ENCODE measurements at places on chromosomes 4 and X. TPM values are rescaled to one million over a fixed set of nuclear protein-coding genes. Genes with fewer than 3 reads are reported as not detected.

DNA sequence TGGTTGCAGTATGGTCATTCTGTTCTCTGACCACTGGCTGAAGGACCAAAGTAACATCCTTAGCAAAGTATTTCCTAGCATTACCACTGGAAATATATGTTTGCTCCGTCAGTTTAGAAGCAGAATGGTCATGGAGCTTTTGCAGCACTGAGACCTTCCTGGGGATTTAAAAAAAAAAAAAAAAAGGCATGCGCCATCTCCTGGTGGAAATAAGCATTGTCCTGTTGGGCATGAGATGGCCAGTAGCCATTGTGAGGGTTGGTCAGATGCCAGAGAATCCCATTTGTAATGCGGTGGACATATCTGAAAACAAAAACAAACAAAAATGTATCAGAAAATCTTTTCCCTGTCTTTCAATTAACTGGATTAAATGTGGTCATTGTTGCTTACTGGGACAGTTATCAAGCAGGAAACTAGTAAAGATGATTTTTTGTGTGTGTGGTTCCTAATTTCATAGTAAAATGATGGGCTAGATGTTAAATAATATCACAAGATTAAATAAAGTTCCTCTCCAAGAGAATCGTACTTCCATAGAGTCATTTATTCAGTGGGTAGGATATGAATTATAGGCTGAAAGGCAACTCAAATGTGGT is 139.6 kb downstream of the SOWAHB start:
- no peak for DNase-seq

DNA sequence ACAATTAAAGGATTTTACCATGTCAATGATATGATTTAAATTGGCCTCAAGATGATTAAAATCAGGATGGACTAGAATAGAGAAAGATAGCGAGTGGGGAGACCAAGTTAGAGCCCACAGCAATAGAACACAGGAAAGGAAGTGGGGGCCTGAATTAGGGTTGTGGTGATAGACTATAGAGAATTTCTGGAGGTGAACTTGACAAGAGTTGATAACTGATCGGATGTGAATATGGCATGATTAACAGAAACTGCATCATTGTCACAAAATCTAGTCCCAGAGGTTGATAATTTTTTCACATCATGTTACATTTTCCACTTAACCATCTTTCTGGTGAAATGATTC is 26.3 kb upstream of the TRPC3 start:
- DNase-seq, result no peak

DNA sequence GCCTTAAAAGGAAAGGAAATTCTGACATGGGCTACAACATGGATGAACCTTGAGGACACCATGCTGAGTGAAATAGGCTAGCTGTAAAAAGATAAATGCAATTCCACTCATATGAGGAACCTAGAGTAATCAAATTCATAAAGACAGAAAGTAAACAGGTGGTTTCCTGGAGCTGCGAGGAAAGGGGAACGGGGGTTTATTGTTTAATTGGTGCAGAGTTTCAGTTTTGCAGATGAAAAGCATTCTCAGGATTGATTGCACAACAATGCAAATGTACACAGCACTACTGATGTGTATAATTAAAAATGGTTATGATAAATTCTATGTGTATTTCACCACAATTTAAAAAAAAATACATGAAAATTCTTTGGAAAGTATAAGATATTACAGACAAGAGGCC is 24.0 kb downstream of the PLRG1 start:
- DNase-seq, result no peak

GRCh38 chr4:153725136-153725830 is 34.5 kb downstream of the RNF175 start:
- DNase-seq, result no peak

DNA sequence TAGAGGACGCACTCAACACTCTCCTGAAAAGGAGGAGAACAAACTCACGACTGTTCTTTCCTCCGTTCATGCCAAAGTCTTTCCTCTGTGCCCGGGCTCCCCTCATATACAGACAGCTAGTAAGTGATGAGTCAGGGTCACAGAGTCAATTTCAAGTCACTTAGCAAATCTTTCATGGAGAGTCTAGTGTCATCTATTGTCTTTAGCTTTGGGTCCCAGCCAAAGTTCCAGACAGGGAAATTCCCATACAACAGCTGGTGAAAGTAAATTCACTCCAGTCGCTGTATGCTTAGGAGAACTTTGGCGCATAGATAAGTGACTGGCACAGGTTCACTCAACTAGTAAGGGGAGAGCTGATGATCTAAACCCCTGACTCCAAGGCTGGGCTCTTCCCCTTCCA is 226.5 kb downstream of the MID1 start:
- DNase-seq, result no peak

- DNase-seq, result no peak
Measured at GRCh38 chr4:8069102-8069752, 89.4 kb downstream of the ABLIM2 start.

- DNase-seq, result no peak
Measured at GRCh38 chr4:60463857-60464502, 736.1 kb upstream of the ADGRL3 start.

DNA sequence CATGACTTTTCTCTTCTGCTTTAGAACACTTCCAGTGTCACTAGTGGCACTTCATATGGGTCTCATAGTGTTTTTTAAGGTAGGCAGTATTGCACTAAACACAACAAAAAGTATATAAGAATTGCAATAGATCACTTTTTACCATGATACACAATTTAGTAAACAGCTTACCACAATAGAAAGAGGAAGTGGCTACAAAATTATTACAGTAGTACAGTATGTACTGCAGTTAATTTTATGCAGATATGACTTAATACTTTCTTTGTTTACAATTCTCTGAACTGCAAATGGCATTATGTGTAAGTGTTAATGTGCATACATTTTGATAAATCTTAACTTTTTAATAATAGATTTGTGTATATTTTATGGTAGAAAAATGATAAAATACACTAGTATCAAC is 157.3 kb downstream of the RRAGB start:
- no peak for DNase-seq

GRCh38 chrX:12721042-12721441 is 70.2 kb upstream of the PRPS2 start:
- peak; percentile 15 for DNase-seq

DNA sequence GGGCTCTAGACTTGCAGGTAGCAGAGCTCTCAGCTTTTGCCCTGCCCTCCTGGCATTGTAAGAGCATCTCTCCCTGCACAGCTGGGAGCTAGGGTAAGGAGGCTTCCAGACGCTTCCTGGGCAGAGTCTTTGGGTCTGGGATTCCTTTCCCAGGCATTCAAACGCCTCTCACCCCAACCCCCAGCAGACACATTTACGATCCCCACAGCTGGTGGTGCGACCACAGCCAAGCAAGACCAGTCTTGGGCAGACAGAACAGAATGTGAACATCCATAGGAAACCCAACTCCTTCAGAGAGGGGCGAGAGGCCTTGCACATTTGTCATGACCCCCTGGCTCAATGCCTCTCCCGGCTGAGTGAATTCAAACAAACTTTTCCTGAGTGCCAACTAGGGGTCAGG is 38.1 kb upstream of the CD99L2 start:
- no peak for DNase-seq

GRCh38 chrX:136176399-136176825 is 29.1 kb downstream of the FHL1 start:
- no peak for DNase-seq

DNA sequence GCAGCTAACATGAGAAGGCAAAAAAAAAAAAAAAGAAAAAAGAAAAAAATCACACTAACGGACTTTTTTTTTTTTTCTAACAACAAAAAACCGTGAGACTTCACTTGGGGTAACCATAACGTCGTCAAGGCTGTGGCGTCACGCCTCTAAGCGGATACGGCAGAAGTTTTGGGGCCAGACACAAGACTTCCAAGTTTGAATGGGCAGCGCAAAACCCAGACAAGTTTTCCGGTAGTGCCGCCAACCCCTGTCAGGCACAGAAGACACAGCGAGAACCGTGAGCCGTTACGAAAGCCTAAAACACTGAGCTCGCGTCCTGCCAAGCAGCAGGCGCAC is 556 bp upstream of the SMARCA5 start:
- no peak for DNase-seq

The UGT2A3 gene
- polyA plus RNA-seq, result 87.1 TPM

The IL13RA2 gene
- 1.8 TPM for polyA plus RNA-seq

The CT45A1 gene
- polyA plus RNA-seq, result not detected

The METTL14 gene
- 66.8 TPM for polyA plus RNA-seq

The MAGEA6 gene
- not detected for polyA plus RNA-seq

The TRIML2 gene
- polyA plus RNA-seq, result not detected

The OTUD6A gene
- not detected for polyA plus RNA-seq

The NEIL3 gene
- 6.4 TPM for polyA plus RNA-seq

The TMEM271 gene
- polyA plus RNA-seq, result not detected

The PCYT1B gene
- 4.1 TPM for polyA plus RNA-seq

The MGARP gene
- polyA plus RNA-seq, result 0.55 TPM
